CD4-positive, alpha-beta T cell treated with Interleukin-17A for 1 hour (primary cell): ENCODE measurements at places on chromosomes 13 and 19.
A peak's percentile ranks its signal among the peaks of the same experiment; 100 is the strongest.

GRCh38 chr13:25649001-25649633 lies 277.3 kb downstream of the ATP8A2 start:
- no peak for DNase-seq

DNA sequence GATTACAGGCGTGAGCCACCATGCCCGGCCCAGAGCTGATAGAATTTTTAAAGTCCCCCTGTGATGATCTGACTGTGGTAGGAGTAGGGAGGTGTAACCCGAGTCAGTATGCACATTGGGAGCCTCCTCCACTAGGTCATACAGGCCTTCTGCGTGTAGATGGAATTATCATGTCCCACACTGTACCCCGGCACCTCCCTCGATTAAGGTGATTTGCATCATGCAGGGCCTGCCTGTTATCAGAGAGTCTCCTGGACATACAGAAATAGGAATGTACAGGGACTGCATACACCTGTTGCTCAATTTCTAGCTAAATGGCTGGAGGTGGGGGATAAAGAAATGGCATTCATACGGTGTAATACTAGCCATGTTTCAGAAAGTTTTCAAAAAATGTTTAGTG lies 922 bp upstream of the ERVK3-1 start:
- DNase-seq: no peak

- no peak for DNase-seq
Measured at GRCh38 chr19:54332149-54332548, 6.8 kb downstream of the LILRA4 start.

GRCh38 chr13:45511310-45512097 lies 46.8 kb downstream of the COG3 start:
- DNase-seq: peak; percentile 75

- no peak for DNase-seq
Measured at GRCh38 chr13:100461309-100462030, 127.1 kb downstream of the GGACT start.

GRCh38 chr19:40862785-40863184 lies 12.5 kb upstream of the CYP2A6 start:
- no peak for DNase-seq

- peak; percentile 52 for DNase-seq
Measured at GRCh38 chr19:1411255-1412191, 4.1 kb downstream of the DAZAP1 start.

- no peak for DNase-seq
Measured at GRCh38 chr19:39942366-39942730, 7.9 kb upstream of the FCGBP start.

- DNase-seq: peak; percentile 61
Measured at GRCh38 chr19:8240274-8241229, 31.4 kb downstream of the CERS4 start.

DNA sequence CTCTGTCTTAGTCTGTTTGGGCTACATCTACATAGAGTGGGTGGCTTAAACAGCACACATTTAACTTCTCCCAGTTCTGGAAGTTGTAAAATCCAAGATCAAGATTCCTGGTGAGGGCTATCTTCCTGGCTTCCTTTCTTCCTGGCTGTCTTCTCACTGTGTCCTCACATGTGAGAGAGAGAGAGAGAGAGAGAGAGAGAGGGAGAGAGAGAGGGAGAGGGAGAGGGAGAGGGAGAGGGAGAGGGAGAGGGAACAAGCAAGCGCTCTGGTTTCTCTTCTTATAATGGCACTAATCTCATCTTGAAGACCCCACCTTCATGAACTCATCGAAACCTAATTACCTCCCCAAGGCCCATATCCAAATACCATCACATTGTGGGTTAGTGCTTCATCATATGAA lies 69.2 kb downstream of the CDK8 start:
- DNase-seq: no peak

GRCh38 chr19:50978772-50979390 lies 4.8 kb downstream of the KLK7 start:
- no peak for DNase-seq
